Brain (organoid and tissue), 16 donors: ENCODE measurements at places on chromosomes 7 and 10.

DNA sequence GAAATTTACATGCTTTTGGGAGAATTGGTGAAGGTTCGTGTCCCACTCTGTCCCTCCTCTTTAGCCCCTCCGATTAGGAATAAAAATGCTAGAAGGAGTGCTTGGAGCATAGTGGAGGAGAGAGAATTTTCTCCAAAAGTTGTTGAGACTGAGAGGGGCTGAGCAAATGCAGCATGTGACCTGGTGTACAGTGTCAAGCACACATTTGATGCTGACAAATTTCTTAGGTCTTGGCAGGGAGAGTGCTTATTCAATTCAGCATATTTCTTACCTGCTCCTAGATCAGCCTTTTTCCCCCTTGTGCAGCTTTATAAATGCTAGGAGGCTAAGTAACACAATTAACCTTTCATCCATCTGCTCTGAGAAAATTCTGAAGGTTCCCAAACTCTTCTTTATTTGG is 189.0 kb downstream of the GALNT17 start:
- no peak for DNase-seq

DNA sequence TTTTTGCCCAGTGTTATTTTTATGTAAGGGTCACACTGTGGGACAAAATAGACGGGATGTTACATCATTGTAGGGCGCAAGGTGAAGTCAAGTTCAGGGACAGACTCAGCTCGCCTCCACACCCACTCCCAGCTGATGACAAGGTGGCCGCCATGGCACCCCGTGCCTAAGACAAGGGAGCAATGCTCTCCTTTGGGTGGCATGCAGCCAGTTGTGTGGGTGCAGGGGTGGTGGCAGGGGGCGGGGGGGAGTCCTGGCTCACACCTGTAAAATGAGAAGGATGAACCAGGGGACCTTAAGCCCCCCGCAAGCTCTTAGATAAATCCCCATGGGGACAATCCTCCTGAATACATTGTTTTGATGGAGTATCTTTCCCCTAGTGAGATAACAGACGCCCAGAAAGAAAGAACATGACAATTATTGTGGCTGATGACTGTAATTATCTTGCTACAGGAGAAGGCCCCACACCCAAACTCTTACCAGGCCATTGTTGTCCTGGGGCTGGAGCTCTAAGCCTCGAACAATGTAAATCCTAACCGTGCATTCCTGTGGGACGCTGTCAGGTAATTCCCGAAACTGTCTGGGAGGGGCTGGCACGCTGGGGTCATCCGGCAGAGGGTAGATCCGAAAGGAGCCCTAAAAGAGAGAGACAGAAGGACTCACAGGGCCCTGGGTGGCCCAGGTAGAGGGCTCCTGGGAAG is 148.7 kb downstream of the MYOF start:
- no peak for DNase-seq

DNA sequence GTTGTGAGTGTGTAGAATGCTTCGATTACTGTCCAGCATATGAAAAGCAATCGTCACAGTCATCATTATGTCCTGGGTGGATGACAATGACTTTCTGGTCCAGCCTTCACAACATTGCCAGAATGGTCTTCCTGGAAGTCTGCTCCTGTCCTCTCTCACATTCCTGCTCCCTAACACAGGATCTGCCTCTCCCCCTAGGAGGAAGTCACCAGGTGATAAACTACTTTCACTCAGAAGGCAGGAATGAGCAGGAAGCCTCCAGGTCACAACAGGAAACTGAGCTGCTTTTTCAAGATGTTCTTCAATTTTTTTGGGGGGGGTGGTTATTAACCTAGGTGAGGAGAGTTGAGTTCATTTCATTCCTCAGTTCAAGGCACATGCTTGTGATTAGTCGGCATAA is 13.6 kb upstream of the GPNMB start:
- DNase-seq: no peak

DNA sequence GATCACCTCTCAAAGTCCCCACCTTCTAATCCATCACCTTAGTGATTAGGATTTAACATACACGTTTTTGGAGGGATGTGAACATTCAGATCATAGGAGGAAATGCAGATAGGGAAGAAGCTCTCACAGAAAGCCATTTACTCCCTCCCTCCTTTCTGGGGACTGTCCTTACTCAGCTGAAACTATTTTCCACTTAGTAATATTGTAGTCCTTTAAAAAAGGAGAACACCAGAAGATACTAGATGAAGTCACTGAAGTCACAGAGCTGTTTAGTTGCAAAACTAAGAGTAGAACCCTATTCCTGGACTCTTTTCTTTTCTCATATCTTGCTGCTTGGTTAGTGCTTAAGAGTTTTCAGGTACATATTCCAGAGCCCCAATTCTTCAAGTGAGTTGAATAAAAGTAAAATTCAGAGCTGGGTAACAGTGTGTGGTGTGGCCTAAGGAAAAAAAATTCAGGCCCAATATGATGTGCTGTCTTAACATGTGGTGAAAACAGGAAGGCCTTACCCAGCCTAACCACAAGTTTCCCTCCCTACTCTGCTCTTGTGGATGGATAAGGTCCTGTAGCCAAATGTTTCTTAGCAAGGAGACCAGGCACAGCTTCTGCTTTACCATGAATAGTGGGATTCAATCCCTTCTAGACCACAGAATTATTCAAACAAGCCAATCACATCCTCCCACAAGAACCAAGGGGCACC is 135.7 kb downstream of the INHBA start:
- no peak for DNase-seq

DNA sequence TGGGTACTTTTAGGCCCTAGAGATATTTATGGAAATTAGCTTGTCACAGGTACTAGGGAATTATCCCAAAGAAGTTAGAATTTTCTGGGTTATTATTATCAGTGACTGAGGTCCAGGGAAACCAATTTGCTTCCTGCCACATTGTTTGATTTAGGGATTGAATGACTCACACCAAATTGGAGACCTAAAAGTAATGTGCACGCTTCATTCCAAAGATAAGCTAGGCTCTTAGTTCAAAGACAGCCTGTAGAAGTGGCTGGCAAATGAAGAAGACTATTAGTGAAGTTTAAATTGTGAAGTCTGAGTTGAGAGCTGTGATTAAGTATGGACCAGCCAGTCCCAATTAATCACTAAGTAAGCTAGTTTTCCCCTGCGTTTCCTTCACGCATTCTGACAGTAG is 188.1 kb upstream of the MYO3A start:
- DNase-seq: no peak

GRCh38 chr7:108016841-108017775 is 14.1 kb upstream of the LAMB1 start:
- DNase-seq: no peak

DNA sequence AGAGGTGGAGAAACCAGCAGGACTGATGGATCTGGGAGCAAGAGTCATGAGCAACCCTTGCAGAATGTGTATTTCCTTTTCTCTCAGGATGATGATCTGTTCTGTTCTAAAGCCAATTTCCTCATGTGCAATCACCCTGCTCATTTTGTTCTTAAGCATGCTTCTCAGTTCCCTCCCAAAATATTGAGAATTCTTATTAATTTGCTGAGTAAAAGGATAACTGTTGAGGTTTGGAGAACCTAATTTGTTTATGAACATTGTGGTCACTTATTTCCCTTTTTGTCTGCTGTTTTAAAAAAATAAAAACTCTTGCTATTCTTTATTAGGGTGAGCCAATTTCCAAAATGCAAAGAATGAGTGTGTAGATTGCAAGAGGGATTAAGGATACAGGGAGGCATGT is 106.8 kb downstream of the APBB1IP start:
- no peak for DNase-seq

GRCh38 chr7:115217373-115217772 is 295.5 kb downstream of the MDFIC start:
- no peak for DNase-seq

DNA sequence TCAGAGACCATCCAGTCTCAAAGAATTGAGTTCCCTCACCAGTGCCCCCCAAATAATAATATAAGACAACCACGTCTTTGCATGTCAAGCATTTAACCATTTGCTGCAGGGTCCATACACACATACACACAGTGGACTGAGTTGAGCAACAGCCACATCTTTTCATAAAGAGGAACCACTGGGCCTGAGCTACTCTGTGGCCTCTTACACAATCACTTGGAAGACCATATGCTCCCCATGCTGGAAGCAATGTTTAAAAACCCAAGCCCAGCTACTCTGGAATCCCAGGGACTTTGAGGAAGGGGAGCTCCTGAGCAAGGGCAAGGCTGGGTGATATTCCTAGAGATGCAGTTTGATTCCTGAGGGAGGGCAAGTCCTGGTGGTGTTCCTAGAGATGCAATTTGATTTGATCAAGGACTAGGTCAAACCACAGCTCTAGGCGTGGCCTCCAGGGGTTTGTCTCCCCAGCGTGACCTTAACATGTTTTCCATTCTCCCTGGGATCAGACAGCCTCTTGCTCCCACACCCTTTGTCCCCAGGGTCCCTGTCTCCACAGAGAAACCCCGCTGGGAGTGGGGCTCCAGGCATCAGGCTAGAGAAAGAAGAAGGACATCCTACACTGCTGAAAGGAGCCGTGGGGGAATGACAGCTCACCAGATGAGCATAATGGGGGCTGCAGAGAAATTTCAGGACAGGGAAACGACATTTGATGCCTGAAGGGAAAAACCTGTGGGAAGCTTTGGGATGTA is 376.2 kb upstream of the MGMT start:
- DNase-seq: no peak

GRCh38 chr7:15625466-15625865 is 61.0 kb downstream of the MEOX2 start:
- no peak for DNase-seq

DNA sequence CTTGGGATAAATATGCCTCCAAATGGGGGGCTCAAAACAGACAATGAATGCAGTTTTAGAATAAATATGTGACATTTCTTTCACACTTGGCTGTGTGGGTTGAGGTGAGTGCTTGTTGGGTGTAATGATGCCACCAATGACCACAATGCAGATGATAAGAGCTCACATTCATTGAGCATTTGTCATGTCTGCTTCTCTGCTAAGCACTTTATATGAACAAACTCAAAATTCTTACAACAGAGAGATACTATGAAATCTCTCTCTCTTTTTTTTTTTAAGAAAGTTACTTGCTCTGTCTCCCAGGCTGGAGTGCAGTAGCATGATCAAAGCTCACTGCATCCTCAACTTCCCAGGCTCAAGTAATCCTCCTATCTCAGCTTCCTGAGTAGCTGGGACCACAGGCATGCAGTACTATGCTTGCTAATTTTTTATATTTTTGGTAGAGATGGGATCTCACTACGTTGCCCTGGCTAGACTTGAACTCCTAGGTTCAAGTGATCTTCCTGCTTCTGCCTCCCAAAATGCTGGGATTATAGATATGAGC is 185.4 kb downstream of the JCAD start:
- DNase-seq: no peak

DNA sequence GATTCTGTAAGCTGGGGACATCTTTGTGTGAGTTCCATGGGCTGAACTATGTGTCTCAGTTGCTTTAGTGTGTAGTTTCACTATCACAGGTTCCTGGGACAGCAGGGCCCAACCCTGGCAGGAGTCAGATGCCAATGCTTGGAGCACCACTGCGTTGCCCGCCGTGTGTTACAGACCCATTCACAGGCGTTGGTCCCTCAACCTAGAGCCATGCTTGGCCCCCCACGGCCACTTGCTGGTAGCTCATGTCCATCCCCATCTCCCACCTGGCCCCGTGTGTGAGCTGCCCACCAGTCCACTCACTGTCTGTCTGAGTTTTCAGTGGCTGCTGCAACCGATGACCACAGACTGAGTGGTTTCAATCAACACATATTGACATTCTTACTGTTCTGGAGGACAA is 546.9 kb downstream of the TCERG1L start:
- no peak for DNase-seq

DNA sequence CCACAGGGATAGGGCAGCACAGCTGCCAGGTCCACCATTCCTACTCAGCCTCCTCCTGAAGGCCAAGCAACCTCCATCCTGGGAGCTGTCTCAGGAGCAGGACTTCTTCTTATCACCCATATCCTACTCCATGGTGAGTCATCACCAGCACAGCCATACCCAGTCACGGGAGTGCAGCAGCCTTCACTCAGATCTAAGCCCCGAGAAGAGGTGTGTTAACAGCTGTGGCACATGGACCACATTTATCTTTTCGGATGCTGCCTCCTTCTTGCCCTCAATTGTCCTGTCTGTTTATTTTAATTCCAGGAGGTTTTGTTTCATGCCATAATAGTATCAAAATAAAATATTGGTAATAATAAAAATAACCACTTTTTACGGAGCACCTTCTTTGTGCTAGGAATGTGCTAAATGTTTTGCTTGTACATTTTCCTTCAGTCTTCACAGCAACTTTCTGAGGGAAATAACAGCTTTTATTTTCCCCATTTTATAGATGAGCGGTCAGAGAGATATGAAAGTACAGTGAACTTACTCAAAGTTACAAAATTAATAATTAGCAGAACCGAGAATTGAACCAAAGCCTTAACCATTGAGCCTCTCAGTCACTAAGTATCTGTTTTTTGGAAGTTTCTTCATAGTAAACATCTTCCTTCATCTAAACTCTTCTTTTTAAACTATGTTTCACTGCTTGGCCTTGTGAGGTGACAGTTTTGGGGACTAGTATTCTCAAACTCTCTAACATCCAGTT is 2.5 kb upstream of the KEL start:
- no peak for DNase-seq

DNA sequence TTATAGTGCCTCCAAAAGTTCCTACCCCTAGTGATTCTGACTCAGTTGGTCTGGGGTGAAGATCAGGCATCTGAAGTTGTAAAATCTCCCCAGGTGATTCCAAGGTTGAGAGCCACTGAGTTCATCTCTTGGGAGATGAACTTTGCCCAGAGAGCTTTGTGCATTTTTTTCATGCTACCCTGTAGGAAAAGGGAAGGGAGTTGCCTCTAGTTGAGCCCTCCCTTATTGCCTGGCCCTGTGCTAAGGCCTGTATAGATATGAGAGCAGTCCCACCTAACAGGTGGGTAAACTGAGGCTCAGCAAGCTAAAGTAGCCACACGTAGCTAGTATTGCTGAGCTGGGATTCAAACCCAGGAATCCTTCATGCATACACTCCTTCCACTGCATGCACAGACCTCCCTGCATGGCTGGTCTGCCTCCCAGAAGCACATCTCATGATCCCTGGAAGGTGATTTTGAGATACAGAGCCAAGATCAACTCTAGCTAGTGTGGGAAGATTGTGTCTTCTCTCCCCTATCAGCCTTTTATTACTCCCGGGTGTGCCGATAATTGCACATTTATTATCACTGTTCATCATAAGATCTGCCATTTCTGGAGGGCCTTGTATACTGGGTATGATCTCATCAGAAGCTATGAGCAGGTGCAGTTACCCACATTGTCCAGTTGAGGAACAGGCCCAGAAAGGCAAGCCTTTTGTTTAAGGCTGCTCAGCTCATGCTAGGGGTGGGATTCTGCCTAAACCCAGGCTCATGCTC is 47.0 kb downstream of the TBATA start:
- no peak for DNase-seq

DNA sequence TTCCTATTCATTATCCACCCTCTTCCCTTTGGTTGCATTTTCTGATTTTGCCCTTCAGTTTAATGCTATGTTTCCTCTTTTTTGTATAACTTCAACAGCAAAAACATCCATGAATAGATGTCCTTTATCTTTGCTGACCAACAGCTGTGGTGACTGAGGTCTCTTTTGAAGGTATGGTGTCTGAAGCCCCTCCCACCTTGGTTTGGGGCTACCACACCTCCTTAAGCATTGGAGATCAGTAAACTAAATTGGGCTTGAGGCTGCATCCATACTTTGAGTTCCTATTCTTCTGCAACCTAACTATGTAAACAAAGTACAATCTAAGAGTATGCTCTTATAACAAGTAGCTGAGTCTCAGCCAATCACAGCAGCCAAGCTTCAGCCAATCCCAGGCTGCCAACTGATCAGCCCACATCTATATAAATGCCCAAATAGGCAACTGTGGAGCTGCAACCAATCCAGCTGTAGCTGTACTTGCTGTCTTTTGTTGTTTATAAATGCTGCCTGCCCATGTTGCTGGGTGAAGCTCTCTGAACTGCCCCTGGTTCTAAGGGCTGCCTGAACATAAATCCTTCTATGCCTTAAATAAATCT is 69.4 kb upstream of the PDLIM1 start:
- no peak for DNase-seq
